ENCODE measurements at places on chromosomes 12 and 14. TPM values are rescaled to one million over a fixed set of nuclear protein-coding genes. Genes with fewer than 3 reads are reported as not detected.

DNA sequence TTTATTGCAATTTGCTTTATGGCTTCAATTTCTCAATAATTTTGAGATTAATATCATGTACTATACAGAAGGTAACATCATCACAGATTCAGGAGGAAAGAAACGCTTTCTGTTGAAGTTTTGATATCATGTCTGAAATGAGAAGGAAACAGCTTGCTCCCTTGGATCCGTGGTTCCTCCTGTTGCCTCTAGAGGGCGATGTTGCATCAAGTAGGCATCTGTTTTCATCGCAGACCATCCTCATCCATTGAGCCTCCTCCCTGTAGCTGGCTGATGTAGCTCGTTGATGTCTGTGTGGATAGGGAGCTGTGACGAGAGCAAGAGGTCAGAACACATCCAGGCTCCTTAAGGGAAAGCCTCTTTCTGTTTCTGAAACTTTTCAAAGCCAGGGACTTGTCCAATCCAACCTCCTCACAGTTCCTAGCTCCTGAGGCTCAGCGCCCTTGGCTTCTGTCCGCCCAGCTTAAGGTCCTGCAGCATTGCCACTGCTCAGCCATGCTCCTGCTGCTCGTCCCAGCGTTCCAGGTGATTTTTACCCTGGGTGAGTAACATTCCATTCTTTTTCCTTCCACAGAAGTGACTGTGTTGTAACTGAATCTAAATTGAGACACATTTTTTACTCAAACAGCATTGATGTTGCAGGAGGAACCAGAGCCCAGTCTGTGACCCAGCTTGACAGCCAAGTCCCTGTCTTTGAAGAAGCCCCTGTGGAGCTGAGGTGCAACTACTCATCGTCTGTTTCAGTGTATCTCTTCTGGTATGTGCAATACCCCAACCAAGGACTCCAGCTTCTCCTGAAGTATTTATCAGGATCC, 304.8 kb upstream of the OR4E1 start:
- no peak for DNase-seq

DNA sequence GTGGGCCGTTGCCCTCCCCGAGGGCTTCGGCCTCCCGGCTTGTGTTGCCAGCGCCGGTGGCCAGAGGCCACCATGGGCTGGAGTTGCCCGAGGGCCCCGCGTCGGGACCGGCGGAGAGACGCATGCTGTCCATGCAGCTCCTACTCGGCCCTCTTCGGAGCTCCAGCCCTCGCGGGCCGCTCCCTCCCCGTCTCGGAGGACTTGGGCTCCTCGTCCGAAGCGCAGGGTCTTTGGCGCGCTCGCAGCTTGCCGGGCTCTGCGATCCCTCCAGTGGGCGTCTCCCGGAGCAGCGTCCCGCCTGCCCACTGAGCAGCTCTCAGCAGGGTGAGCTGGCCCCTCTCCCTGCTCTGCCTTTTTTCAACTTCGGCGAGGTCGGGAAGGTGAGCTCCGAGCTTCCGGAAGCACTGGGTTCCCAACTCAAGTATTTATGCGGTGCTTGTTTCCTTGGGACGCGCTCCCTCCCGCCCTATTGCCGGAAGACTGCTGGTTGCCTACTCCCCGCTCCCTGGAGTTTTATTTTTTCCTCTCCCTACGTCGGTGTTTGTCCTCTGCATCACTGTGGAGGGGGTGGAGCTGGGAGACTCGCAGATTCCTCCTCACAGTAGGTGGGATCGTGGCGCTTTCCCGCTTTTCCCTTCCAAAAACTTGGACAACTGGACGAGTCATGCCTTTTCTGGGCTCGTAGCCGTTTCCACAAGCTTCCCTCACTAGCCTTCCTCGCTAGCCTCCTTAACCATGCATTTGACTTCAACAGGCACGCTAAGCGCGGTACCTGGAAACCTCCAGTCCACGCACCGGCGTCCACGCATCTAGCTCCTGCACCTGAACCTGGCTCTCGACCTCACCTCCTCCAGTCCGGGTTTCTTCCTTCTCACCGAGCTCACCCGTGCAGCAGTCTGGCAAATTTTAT, at the start of gene AVPR1A:
Gene AVPR1A (minus strand): TSS at position 489 of the 910 bp plus-strand sequence. CDS start 365 bp downstream, at position 124.
- no peak for DNase-seq

The FERMT2 gene
- 101 TPM for total RNA-seq

DNA sequence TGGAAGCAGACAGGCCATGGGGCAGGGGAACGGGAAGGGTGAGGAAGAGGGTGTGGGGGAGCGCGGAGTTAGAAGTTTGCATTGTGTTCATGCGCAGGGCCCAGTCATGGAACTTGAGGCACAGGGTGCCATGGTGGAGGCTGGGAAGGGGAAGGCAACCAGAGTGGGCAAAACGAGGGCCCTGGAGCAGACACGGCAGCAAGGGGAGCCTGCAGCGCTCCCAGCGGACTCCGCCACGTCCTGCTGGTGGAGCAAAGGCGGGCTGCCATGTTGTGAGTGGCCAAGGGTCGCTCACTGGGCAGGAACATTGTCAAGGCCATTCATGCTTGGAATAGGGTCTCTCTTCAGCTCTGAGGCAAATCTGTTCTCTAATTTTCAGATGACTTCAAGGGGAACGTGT, 20.5 kb downstream of the DEGS2 start:
- DNase-seq, result no peak

DNA sequence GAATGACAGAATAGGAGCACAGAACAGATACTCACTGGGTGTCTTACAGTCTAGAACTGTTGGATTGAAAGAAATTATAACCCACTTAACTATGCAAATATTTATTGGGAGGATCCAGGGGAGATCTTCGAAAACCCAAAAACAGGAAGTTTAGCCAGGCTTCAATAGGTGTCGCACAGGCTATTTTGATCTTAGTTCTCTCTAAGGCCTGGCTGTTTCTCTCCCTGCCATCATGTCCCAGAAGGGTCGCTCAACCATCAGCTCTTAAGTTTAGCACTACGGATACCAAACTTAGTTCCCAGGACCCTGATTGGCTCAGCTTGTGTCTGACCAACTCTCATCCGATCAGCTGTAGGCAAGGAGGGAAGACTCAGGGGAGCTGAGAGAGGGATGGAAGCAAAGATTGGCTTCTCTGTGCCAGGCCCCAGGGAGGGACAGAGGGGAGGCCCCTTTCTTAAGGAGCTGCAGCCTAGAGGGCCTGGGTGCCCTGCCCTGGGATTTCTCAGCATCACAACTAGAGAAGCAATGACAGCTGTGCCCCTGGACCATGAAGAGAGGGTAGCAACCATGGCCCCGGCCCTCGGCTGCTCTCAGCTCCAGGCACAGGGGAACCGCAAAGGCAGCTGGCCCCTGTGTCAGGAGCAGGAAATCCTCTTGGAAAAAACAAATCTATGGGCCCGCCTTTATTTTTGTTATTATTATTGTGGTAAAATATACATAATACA, 13.5 kb downstream of the PHETA1 start:
- no peak for DNase-seq

The GLI1 gene
- total RNA-seq, result 2.8 TPM

The TMTC1 gene
- total RNA-seq, result 176 TPM

- no peak for DNase-seq
Measured at GRCh38 chr12:46351886-46352650, 20.5 kb downstream of the SLC38A2 start.

DNA sequence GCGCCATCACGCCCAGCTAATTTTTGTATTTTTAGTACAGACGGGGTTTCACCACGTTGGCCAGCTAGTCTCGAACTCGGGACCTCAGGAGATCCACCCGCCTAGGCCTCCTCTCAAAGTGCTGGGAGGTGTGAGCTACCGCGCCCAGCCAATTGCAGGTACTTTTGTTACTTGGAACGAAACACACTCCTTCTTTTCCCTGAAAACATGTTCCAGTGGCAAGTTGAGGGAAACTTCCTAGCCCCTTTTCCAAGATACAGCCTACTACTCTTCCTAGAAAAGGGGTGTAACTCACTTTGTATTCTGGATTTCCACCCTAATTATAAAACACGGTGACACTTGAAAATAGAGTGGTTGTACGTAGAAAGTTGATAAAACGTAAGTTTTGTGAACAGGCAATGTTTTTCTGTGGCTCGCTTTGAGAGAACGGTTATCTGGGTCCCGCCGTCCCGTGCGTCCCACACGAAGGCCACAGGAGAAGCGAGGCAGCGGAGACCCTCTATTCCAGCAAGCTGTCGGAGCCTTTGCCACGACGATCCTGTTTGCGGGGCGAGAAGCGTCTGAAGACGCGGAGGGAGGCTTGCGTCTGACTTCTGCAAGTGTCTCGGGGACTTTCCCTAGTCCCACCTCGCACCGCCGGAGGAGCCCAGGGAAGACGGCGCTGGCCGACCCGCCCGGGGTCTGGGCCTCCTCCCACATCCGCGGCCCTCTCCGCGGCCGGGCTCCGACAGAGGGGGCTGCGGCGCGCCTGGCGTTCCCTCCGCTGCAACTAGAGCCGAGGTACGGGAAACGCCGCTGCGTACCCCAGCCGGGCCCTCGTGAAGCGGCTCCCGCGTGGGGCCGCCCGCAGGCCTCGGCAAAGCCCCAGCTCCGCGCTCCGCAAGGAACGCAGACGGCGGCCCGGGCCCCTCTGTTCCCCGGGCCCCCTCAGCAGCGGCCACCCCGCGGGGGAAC, 745 bp downstream of the CDCA4 start:
- no peak for DNase-seq

The LYZ gene
- 4.5 TPM for total RNA-seq

The OR2AP1 gene
- total RNA-seq, result not detected

DNA sequence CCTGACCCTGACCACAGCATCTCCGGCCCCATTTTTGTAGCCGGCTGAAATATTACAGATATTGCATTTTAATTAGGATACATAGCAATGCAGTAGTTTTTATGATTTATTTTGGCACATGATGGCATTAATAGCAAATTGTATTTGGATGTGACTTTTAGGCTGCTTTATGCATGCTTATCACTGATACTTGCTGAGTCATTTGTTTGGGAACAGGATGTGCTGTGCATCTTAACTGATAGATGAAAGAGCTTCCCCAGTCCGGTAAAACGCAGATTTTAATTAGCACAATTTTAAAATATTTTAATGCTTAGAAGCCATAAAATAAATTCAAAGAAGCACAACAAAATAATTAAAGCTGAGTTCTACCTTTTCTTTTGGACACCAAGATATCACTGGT, 90.7 kb downstream of the OTOGL start:
- no peak for DNase-seq

- DNase-seq, result no peak
Measured at GRCh38 chr12:51187370-51187987, 14.5 kb upstream of the TFCP2 start.

- no peak for DNase-seq
Measured at GRCh38 chr12:96409731-96410130, 9.5 kb upstream of the CDK17 start.

The PRR4 gene
- total RNA-seq, result not detected

GRCh38 chr14:81331229-81332021, 68.7 kb downstream of the STON2 start:
- no peak for DNase-seq

The CCDC196 gene
- total RNA-seq, result not detected

DNA sequence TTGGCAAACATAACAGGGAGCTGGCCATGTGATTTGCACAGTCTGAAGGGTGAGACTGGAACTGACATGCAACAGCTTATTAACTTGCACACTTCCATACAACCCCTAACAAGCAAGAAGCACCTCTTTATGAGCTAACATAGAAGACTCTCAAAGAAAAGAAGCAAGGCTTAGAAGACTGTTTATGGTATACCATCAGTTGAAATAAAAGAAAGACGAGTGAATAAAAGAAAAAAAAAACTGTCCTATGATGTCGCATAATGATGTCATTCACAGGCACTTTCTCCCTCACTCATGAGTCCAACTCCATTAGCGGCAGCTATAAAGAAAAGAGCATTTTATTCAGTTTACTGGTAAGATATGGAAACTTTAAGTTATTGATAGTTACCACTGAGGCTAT, 3.3 kb upstream of the MDM1 start:
- no peak for DNase-seq

The RASSF9 gene
- 1.9 TPM for total RNA-seq

The GRIP1 gene
- total RNA-seq, result not detected

All from ascending aorta (tissue), 2 donors.